ENCODE measurements at places on chromosomes 7 and 10.

GRCh38 chr10:33805831-33806230, 471.4 kb upstream of the NRP1 start:
- peak; percentile 22 for DNase-seq
- H3K4me1 ChIP-seq: peaks cover under 1% of the 10 kb centered on the region
- no peaks in the 10 kb centered on the region for H3K36me3 ChIP-seq
- H3K27ac ChIP-seq: no peak overlapping the region
- no peak overlapping the region for H3K4me3 ChIP-seq

DNA sequence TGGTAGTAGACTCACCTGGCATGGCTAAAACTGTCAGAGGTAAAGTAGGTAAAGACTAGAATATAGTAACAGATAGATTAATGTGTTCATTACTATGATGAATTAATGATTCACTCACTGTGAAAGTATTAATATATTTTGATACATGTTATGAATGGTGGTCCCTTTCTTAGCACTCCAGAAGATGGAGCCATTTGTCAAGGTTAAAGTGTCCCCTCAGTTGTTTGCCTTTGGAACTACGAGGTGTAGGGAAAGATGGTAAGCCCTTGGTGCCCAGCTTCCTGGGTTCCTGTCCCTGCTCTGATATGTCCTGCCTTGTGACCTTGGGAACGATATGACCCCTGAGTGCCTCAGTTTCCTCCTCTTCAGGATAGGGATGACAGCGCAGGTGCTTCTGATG, 49.4 kb downstream of the HTRA1 start:
- no peak overlapping the region for H3K27ac ChIP-seq
- no peak for DNase-seq
- H3K4me1 ChIP-seq: peaks cover 10% of the 10 kb centered on the region
- H3K27me3 ChIP-seq: no peaks in the 10 kb centered on the region

DNA sequence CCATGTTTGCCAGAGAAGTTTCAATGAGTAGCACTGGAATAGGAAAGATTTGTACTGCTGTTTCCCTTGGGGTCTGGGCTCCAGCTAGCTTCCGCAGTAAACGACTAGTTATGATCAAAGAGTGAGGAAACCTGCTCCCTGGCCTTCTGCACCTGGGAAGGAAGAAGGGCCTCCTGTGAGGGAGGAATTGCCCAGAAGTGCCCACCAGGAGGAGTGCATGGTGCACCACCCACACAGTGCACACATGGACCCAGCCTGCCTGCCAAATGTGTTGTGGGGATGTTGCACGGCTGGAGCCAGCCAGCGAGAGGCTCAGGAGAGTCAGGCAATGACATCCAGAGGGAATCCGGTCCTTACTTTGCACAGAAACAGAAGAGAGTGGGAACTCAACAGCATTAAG, 27.0 kb upstream of the FAM107B start:
- no peaks in the 10 kb centered on the region for H3K4me1 ChIP-seq
- DNase-seq: no peak
- H3K27me3 ChIP-seq: peaks cover 4% of the 10 kb centered on the region
- no peak overlapping the region for H3K27ac ChIP-seq
- no peak overlapping the region for H3K4me3 ChIP-seq

DNA sequence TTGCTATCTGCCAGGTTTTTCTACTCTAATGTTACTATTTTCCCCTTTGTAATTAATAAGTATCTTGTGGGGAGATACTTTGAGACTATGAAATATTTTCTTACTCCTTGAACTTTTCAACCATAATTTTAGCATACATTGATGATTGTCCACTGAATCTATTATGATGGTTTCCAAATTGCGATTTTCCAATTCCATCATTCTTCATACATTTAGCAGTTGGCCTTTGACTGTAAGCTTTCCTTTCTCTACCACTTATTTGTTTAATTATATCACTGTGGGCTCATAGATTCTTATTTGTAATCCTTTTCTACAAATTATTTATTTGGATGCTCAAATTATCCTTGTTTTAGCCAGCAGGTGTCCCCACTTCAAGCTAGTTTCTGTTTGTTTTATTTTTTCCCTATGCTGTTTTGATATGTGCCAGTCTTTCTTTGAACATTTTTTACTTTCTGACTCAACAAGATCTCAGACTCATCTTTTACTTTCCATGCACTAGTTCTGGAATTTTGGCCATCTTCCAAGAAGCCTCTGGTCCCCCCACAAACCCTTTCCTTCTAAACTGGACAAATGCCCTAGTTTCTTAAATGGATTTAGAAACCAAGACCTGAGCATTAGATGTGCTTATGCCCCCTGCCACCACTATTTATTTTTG, 11.4 kb upstream of the MRPS16 start:
- H3K27ac ChIP-seq: no peak overlapping the region
- H3K4me3 ChIP-seq: no peak overlapping the region
- no peaks in the 10 kb centered on the region for H3K27me3 ChIP-seq
- H3K36me3 ChIP-seq: no peaks in the 10 kb centered on the region
- no peaks in the 10 kb centered on the region for H3K4me1 ChIP-seq

GRCh38 chr10:93186653-93187052, 113.0 kb downstream of the CYP26A1 start:
- peak; percentile 40 for DNase-seq
- H3K27me3 ChIP-seq: no peaks in the 10 kb centered on the region
- no peaks in the 10 kb centered on the region for H3K36me3 ChIP-seq
- H3K4me3 ChIP-seq: no peak overlapping the region

- H3K27me3 ChIP-seq: no peaks in the 10 kb centered on the region
- H3K36me3 ChIP-seq: no peaks in the 10 kb centered on the region
- no peak overlapping the region for H3K4me3 ChIP-seq
- H3K4me1 ChIP-seq: no peaks in the 10 kb centered on the region
- no peak for DNase-seq
- H3K27ac ChIP-seq: no peak overlapping the region
These were observed 51.0 kb upstream of the PPP2R2D start for GRCh38 chr10:131849591-131850382.

DNA sequence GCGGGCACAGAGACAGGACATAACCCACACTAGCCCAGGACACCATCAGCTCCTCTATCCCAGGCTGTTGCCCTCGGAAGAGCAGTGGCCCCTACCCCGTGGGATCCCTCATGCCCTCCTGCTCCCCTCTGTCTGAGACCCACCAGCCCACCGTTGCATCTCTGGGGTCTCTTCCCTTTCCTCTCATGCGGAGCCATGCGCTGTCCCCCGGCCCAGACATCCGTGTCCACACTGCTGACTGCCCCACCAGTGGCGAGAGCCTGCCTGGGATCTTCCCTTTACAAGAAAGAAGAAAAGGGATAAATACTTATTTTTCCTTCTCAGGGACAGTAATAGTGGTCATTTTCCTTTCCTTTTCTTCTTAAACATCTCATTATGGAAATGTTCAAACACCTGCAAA, 115.4 kb downstream of the WDR37 start:
- H3K4me1 ChIP-seq: no peaks in the 10 kb centered on the region
- H3K27ac ChIP-seq: no peak overlapping the region
- DNase-seq: no peak

DNA sequence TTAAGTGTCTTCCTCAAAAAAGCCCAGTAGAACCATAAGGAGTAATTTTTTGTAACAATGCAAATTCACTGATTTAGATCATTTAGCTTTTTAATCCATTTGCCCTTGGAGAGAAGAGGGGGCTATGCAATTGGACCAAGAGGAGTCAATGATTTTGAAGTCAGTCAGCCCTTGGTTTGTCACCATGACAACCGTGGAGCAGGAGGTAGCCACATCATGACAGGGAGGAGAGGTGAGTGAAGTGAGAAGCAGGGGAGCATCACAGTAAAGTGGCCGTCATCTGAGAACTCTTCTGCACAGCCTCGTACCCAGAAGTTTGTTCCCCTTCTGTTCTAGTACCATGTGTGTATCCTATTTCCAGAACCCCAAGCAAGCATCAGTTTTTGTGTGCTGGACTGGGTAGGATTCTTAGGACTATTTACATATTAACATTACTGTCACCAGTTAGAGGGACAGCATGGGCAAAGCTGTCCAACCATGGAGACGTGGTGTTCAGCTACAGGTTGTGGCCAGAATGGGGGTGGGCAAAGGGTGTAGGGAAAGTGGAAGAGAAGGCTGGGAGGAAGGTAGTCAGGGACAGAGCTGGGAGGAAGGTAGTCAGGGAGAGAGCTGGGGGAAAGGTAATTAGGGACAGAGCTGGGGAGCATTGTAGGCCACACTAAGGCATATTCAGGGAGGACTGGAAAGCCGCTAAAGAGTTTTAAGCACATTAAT, 13.1 kb downstream of the UBE3C start:
- peaks cover 17% of the 10 kb centered on the region for H3K4me1 ChIP-seq
- no peak for DNase-seq
- H3K27me3 ChIP-seq: no peaks in the 10 kb centered on the region
- H3K27ac ChIP-seq: peak overlapping the region; percentile 35
- no peaks in the 10 kb centered on the region for H3K36me3 ChIP-seq

- H3K27ac ChIP-seq: no peak overlapping the region
- no peak for DNase-seq
- H3K4me1 ChIP-seq: no peaks in the 10 kb centered on the region
These were observed 188.9 kb downstream of the ARHGAP12 start for GRCh38 chr10:31739711-31740110.

DNA sequence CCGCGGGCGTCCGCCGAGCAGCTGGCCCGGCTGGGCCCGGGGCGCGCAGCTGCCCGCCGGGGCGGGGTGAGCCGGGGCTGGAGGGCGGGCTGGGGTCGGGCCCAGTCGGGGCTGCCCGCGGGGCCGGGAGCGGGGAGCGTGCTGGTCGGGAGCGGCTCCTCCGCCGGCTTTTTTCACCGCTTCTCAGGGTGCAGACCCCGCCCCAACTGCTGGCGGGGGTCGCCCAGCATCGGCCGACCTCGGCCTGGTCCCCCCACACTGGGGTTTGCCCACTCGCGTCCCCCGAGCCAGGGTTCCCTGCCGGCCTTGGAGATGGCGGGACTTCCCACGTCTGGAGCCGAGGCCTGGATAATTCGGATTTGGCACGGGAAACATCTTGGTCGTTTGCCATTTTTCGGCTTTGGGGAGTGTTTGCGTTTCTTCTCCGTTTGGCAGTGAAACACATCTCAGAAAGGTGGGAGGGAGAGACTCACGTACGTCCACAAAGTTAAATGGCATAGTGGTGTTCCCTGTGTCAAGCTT, 432 bp downstream of the TMEM248 start:
- H3K27ac ChIP-seq: peak overlapping the region; percentile 81
- peak overlapping the region; percentile 98 for H3K4me3 ChIP-seq
- no peaks in the 10 kb centered on the region for H3K36me3 ChIP-seq

DNA sequence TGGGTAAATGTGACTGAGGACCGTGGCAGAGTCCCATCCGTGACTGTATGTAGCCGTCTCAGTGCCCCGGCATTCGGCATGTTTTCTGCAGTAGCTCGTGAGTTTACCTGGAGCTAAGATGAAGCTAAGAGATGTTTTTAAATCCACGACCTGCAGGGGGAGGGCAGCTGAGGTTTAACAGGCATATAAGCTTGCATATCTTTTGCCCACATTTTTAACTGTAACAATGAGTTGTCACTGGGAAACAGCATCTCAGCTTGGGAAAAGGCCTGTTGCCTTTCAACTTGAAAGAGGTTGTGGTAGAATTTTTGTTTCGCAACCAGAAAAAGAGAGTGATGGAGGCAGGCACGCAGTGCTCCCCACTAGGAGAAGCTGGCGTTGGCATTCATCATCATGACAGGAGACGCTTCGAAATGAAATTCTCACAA, 77.7 kb downstream of the CELF2 start:
- H3K4me1 ChIP-seq: peaks cover 28% of the 10 kb centered on the region
- H3K27ac ChIP-seq: no peak overlapping the region
- H3K36me3 ChIP-seq: no peaks in the 10 kb centered on the region
- H3K27me3 ChIP-seq: no peaks in the 10 kb centered on the region
- no peak overlapping the region for H3K4me3 ChIP-seq
- DNase-seq: no peak

- H3K4me1 ChIP-seq: peaks cover 11% of the 10 kb centered on the region
- H3K27me3 ChIP-seq: peaks cover 54% of the 10 kb centered on the region
- H3K4me3 ChIP-seq: no peak overlapping the region
- no peak overlapping the region for H3K27ac ChIP-seq
- no peaks in the 10 kb centered on the region for H3K36me3 ChIP-seq
- no peak for DNase-seq
These were observed 10.8 kb upstream of the LRRC4 start for GRCh38 chr7:128042012-128042411.

- peak within 1 kb of the TSS; percentile 96 for H3K4me3 ChIP-seq
- peaks cover 22% of the 10 kb centered on the region for H3K4me1 ChIP-seq
These were observed at the start of gene TTYH3 for GRCh38 chr7:2631946-2632732. Gene TTYH3 (plus strand): TSS chr7:2631986. CDS start chr7:2632156, 170 bp downstream.

DNA sequence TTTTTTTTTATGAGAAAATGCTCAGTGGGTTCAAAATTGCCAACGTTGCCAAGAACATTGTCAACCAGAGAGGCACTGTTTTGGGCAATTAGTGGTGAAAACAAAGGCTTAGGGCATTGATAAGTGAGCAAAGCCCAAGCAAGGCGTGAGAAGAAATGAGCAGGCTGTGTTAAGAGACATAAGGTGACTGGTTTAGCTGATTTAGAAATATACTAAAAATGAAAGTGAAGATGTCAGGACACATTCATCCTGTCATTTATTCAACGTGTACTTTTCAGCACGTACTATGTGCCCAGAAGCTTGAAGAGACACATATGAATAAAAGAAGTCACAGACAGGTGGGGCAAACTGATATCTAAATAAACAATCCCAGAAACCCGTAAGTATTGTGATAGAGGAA, 31.8 kb downstream of the AOAH start:
- no peak overlapping the region for H3K4me3 ChIP-seq
- H3K4me1 ChIP-seq: peaks cover 15% of the 10 kb centered on the region
- H3K27me3 ChIP-seq: no peaks in the 10 kb centered on the region
- H3K36me3 ChIP-seq: no peaks in the 10 kb centered on the region
- no peak for DNase-seq

DNA sequence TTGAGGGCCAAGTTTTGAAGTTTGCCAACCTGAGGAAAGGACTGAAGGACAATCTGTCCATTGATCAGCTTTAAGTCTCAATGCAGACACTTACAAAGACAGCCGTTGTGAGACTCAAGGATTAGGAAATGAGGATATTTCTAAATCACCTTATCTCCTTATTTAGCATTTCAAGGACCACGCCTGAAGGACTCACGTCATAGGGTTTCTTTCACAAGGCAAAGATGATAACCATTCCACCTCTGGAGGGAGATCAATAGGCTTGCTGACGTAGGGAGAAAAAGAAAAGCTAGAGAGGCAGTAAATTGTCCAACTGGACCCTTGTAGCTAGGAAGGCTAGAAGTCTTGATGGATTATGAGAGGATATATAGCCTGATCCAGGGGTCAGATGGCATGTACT, 3.3 kb upstream of the ASB4 start:
- H3K36me3 ChIP-seq: no peaks in the 10 kb centered on the region
- no peak overlapping the region for H3K27ac ChIP-seq
- no peak for DNase-seq
- H3K4me3 ChIP-seq: no peak overlapping the region
- H3K4me1 ChIP-seq: no peaks in the 10 kb centered on the region

DNA sequence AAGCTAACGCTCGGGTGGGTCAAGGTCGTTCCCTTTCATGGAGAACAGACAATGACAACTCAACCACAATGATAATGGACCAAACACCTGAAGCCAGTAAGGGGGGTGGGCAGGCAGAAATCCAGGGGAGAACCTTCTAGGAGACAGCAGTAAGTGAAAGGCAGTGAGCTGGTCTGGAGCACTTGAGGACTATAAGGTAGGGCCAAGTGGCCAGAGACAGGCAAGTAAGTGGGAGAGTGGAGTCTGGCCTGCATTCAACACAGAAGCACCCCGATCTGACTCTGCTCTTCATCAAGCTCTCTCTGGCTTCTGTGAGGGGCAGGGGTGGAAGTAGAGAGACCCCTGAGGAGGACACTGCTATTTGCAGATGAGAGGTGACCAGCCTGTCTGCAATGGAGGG, 7.7 kb upstream of the IKZF1 start:
- DNase-seq: no peak
- no peaks in the 10 kb centered on the region for H3K4me1 ChIP-seq
- H3K4me3 ChIP-seq: no peak overlapping the region
- peaks cover 5% of the 10 kb centered on the region for H3K27me3 ChIP-seq
- H3K27ac ChIP-seq: no peak overlapping the region

All from cardiac muscle cell (in vitro differentiated cells and primary cell).